ENCODE measurements at places on chromosomes 5 and 9.

GRCh38 chr9:16316911-16317817 lies 553.3 kb downstream of the BNC2 start:
- DNase-seq: no peak

GRCh38 chr5:125152044-125152443 lies 405.6 kb upstream of the ZNF608 start:
- DNase-seq: no peak

- DNase-seq: no peak
Observed at GRCh38 chr5:55230086-55230629, 3.0 kb upstream of the MCIDAS start.

- DNase-seq: no peak
Observed at GRCh38 chr5:146076455-146076854, 28.9 kb downstream of the PLAC8L1 start.

DNA sequence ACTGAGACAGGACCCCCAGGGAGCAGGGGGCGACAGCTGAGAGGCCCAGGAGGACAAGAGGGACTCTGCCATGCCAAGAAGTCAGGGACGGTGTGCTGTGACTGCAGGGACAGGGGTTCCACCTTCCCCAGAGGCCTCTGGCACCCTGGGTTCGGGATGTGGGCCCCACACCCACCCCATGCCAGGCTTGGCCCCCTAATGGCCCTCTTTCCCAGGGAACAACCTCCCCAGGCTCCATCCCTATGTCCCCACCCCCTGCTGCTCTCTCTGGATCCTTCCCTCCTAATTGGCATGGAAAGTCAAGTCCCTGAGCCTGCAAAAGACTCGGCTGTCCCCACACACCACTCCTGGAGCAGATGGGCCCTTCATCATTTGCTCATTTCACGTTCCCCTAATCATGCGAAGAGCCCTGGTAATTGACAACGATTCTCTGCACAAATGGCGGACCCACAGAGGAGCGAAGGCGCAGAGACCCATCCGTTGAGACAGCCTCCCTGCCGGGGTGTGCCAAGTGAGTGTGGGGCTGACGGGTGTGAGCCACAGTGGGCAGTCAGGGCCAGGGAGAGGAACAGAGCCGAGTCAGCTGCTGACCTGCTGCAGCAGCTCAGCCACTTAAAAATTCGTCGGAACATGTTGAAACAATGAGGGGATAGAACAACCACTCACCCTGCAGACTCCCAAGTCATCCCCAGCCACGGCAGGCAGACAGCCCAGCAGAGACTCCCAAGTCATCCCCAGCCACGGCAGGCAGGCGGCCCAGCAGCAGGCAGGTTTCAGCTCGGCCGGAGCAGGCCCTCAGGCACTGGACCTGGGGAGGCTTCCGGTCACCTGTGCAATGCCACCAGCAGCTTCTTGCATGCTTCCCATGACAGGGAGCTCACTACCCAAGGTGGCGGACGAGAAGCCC lies 109.0 kb downstream of the VAV2 start:
- DNase-seq: no peak

DNA sequence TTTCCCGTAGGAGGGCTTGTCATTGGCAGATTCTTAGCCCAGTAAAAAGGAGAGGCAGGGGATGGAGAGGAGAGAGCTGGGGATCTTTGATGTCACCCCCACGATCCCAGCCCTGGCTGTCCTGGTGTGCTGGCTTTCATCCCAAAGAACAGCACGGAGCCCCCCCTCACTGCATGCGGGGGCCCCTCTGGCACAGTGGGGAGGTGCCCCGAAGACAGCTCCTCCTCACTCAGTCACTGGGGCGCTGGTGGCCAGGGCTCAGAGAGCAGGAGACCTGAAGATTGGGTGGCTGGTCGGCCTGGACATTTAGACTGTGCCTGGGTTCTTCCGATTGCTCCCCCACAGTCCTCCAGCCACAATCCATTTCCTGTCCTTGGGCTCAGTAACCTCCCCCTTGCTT lies 207.5 kb downstream of the MELK start:
- no peak for DNase-seq

GRCh38 chr5:2591777-2592453 lies 159.6 kb downstream of the IRX2 start:
- no peak for DNase-seq

GRCh38 chr5:144189800-144190429 lies 19.2 kb downstream of the KCTD16 start:
- DNase-seq: peak; percentile 70

GRCh38 chr5:52738095-52738506 lies 49.6 kb upstream of the ITGA1 start:
- DNase-seq: no peak
